ENCODE measurements at places on chromosomes 3 and 15.

GRCh38 chr15:71335591-71335990 lies 220.3 kb downstream of the THSD4 start:
- no peak for DNase-seq

- DNase-seq = no peak
Measured at GRCh38 chr3:134378818-134379217, 4.6 kb upstream of the AMOTL2 start.

DNA sequence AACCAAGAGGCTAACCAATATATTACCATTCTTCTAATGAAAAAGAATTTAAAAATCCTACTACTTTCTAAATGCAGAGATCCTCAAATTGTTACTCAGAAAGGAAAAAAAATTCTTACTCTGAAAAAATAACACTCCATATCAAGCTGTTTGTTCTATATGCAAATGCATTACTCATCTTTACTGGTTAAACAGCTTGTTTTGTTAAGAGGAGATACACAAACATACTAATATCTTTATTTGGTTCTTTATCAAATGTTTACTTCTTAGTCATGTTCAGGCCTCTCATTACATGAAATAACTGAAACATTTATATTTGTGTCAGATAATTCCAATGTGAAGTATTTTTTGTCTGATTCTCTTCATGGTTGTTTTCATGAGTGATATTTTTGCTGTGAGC lies 146.8 kb downstream of the PCCB start:
- no peak for DNase-seq

DNA sequence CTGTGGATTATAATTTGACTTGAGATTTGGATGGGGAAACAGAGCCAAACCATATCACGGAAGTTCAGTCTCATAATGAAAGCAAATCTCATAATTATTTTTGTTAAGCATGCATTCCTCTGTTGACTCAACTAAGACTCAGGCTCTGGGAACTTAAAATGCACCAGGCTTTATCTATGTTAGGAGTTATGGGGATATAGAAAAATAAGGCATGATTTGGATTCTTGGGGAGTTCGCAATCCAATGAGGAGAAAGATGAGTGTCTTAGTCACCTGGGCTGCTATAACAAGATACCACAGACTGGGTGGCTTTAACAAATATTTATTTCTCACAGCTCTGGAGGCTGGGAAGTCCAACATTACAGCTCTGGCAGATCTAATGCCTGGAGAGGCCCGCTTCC lies 89.4 kb upstream of the TJP1 start:
- DNase-seq = no peak

DNA sequence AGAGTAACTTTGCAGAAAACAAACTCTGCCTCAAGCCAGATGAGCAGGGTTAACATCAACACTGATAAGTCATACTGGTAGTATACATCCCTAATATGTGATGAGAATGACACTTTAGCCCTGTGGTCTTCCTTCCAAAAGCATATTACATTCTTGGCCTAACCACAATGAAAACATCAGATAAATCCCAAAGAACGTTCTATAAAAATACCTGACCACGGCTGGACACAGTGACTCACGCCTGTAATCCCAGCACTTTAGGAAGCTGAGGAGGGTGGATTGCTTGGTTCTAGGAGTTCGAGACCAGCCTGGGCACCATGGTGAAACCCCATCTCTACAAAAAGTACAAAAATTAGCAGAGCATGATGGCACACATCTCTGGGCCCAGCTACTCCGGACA lies 4.7 kb downstream of the TMCC1 start:
- no peak for DNase-seq

DNA sequence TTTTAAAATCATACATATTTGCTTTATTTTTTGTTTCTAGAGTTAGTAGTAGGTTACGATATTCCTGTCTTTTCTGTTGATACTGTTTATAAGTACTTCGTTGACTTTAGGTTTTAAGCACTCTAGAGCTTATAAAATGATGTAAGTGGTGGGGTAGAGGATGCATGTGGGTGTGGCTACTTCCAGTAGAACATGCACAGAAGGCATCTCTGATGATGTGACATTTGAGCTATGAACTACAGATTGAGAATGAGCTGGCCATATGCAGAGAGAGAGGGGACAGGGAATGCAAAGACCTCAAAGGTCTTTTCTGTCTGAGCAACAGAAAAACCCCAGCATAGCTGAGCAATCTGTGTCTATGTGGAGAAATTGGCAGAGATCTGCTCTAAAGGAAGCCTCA lies 233.9 kb upstream of the STAC start:
- DNase-seq = no peak
